Right lung (tissue), 10 donors: ENCODE measurements at places on chromosomes 4 and X. TPM values are rescaled to one million over a fixed set of nuclear protein-coding genes. Genes with fewer than 3 reads are reported as not detected.

Gene PRRG1
- 10.7 TPM for polyA plus RNA-seq

Gene EREG
- 0.34 TPM for polyA plus RNA-seq

Gene BMP3
- polyA plus RNA-seq, result 72.1 TPM

Gene GPRASP1
- polyA plus RNA-seq, result 23.9 TPM

Gene LIMCH1
- polyA plus RNA-seq, result 114 TPM

Gene TEX13D
- polyA plus RNA-seq, result not detected

Gene CDX4
- polyA plus RNA-seq, result not detected

Gene GAGE13
- polyA plus RNA-seq, result not detected

Gene MAGED4B
- polyA plus RNA-seq, result 66.9 TPM
